ENCODE measurements at places on chromosomes 13 and 19. TPM values are rescaled to one million over a fixed set of nuclear protein-coding genes. Genes with fewer than 3 reads are reported as not detected.

DNA sequence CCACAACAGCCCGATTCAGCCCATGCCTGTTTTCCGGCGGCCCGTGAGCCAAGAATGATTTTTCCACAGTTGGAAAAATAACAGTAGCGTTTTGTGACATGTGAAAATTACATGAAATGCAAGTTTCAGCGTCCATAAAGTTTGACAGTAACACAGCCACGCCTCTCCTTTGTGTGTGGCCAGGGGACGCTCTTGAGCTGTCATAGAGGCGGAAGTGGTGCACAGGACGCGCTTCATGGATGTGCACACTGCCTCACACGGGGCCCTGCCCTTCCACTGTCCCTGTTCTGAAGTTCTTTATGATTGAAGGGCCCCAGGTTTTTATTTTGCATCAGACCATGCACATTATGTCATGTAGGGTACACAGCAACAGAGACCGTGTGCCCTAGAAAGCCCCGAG lies 12.4 kb upstream of the ELAVL1 start:
- no peak overlapping the region for H3K27ac ChIP-seq
- no peaks in the 10 kb centered on the region for H3K36me3 ChIP-seq
- H3K4me1 ChIP-seq = no peaks in the 10 kb centered on the region
- DNase-seq = peak; percentile 26

- no peak overlapping the region for H3K4me3 ChIP-seq
- no peaks in the 10 kb centered on the region for H3K27me3 ChIP-seq
- no peaks in the 10 kb centered on the region for H3K4me1 ChIP-seq
- H3K27ac ChIP-seq = no peak overlapping the region
- no peaks in the 10 kb centered on the region for H3K36me3 ChIP-seq
Observed at GRCh38 chr13:109233293-109233692, 553.1 kb downstream of the IRS2 start.

DNA sequence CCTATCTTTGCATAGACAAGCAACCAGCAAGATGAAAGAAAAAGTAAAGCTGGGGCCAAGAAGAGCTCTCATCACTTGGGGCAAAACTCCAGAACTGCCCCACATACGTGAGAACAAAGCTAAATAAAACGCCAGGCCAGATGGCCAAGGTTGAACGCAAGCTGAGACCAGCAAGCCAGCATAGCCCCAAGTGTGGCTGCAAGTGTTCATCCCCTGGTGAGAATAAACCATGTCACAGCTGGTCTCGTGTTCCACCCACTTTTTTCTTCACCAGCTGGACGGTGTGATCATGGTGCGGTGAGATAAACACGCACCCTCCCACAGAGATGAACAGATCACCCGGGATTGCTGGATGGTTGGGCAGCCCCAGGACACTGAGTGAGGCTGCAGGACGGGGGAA lies 109.6 kb upstream of the CACNA1A start:
- no peak for DNase-seq
- H3K4me3 ChIP-seq = no peak overlapping the region
- H3K36me3 ChIP-seq = no peaks in the 10 kb centered on the region
- H3K27me3 ChIP-seq = no peaks in the 10 kb centered on the region
- no peak overlapping the region for H3K27ac ChIP-seq

DNA sequence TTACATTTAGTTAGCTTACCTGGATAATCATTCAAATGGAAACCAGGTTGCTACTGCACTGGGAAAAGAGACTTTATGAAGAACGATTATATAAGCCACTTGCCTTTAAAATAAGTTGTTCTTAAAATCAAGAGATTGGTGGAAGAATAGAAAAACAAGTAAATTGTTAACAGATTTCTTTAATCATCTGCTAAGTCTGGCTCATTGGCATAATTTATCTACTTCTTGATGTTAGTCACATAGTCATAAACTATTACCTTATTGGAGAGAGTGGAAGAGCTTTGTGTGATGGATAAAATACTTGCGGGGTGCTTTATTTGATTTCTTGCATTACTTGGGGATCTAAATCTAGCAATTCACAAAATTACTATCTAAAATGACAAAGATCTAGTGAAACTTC lies 6.8 kb downstream of the LSM14A start:
- H3K4me1 ChIP-seq = peaks cover 95% of the 10 kb centered on the region
- H3K27me3 ChIP-seq = no peaks in the 10 kb centered on the region
- no peak for DNase-seq
- H3K4me3 ChIP-seq = no peak overlapping the region
- no peak overlapping the region for H3K27ac ChIP-seq

DNA sequence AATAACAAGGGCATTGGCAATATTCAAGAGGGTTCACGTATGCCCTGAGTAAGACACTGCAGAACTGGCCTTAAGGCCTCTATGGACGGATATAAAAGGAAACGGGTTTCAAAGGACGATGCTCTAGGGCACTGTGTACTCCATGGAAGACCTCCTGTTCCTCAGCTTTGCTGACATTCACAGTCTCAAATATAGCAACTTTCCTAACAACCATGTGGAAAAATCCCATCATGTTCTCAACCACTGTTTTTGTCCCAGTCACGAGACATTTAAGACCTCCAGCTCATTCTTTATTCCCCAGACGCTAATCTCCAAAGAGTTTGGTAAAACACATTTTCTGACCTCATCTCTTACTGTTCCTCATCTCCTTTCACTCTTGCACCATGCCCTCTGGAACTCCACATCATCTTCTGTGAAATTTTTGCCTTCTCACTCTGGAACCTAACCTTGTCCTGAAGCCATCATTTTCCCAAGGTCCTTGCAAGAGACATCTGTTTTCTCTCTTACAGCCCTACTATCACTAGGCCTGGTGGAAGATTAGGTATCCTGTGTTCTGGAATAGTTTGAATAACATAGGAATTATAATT lies 37.6 kb downstream of the SPRY2 start:
- DNase-seq = no peak
- H3K4me3 ChIP-seq = no peak overlapping the region
- H3K27me3 ChIP-seq = no peaks in the 10 kb centered on the region
- no peaks in the 10 kb centered on the region for H3K36me3 ChIP-seq
- H3K4me1 ChIP-seq = no peaks in the 10 kb centered on the region

DNA sequence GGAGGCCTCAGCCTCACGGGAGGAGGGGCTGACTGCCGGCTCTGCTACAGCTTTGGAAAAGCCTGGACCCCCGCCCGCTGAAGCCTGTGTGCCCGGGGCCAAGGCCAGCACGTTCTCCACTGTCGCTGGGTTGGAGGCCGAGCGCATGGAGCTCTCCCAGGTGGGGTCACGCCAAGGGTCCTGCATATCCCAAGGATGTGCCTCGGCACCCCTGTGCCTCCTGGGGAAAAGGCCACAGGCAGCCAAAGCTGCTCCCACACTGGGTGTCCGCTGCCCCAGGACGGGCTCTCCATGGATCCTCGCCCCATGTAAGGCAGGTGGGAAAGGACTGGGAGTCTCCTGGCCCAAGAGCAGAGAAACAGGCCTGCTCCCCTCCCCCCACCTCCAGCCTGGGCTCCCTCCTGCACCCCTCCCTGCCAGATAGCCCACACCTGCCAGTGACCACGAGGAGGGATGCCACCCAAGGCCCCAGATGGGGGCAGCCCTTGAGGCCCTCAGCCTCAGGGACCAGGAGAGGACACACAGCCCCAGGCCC lies 64.0 kb downstream of the MLLT1 start:
- H3K27ac ChIP-seq = no peak overlapping the region
- DNase-seq = no peak
- H3K4me3 ChIP-seq = no peak overlapping the region
- no peaks in the 10 kb centered on the region for H3K27me3 ChIP-seq
- no peaks in the 10 kb centered on the region for H3K36me3 ChIP-seq

DNA sequence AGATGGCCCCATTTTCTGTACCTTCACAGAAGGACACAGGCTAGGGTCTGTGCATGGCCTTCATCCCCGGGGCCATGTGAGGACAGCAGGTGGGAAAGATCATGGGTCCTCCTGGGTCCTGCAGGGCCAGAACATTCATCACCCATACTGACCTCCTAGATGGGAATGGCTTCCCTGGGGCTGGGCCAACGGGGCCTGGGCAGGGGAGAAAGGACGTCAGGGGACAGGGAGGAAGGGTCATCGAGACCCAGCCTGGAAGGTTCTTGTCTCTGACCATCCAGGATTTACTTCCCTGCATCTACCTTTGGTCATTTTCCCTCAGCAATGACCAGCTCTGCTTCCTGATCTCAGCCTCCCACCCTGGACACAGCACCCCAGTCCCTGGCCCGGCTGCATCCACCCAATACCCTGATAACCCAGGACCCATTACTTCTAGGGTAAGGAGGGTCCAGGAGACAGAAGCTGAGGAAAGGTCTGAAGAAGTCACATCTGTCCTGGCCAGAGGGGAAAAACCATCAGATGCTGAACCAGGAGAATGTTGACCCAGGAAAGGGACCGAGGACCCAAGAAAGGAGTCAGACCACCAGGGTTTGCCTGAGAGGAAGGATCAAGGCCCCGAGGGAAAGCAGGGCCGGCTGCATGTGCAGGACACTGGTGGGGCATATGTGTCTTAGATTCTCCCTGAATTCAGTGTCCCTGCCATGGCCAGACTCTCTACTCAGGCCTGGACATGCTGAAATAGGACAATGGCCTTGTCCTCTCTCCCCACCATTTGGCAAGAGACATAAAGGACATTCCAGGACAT lies 7.0 kb upstream of the CEACAM7 start:
- H3K4me1 ChIP-seq = no peaks in the 10 kb centered on the region
- no peak overlapping the region for H3K27ac ChIP-seq
- no peaks in the 10 kb centered on the region for H3K36me3 ChIP-seq
- no peak for DNase-seq

- no peaks in the 10 kb centered on the region for H3K4me1 ChIP-seq
- no peak overlapping the region for H3K27ac ChIP-seq
- no peak overlapping the region for H3K4me3 ChIP-seq
- no peaks in the 10 kb centered on the region for H3K36me3 ChIP-seq
Observed at GRCh38 chr13:99154064-99154463, 46.6 kb upstream of the UBAC2 start.

- H3K36me3 ChIP-seq = no peaks in the 10 kb centered on the region
- DNase-seq = no peak
- no peak overlapping the region for H3K4me3 ChIP-seq
- H3K27ac ChIP-seq = no peak overlapping the region
- peaks cover 19% of the 10 kb centered on the region for H3K4me1 ChIP-seq
Observed at GRCh38 chr13:74006666-74007065, 127.5 kb downstream of the KLF12 start.

DNA sequence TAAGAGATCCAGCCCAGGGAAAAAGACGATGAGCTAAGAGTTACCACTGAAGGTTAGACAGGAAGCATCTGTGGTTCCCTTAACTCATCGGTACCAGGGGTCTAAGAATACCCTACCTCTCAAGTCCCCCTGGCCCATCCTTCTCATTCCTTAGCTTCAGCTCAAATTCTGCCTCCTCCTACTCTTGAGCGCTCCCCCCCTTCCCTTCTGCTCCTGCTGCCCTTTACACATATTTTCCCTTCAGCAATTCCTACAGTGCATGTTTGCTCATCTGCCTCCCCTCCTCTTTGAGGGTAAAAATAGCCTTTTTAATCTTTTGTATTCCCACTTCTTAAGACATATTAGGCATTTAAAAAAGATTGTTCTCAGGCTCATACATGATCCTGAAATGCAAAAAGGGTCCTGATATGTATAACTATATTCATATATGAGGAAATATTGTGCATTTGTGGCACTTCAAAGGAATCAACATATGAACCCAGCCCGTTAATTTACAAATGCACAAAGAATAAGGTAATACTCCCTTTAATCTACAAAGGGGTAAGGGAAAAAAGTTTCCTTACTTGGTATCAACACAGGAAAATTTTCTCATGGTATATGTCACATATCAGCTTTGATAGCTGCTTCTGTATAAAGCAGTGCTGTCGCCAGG lies 33.1 kb downstream of the LNX2 start:
- H3K4me1 ChIP-seq = peaks cover 7% of the 10 kb centered on the region
- no peaks in the 10 kb centered on the region for H3K27me3 ChIP-seq

CLEC17A gene
- total RNA-seq = 0.72 TPM

DNA sequence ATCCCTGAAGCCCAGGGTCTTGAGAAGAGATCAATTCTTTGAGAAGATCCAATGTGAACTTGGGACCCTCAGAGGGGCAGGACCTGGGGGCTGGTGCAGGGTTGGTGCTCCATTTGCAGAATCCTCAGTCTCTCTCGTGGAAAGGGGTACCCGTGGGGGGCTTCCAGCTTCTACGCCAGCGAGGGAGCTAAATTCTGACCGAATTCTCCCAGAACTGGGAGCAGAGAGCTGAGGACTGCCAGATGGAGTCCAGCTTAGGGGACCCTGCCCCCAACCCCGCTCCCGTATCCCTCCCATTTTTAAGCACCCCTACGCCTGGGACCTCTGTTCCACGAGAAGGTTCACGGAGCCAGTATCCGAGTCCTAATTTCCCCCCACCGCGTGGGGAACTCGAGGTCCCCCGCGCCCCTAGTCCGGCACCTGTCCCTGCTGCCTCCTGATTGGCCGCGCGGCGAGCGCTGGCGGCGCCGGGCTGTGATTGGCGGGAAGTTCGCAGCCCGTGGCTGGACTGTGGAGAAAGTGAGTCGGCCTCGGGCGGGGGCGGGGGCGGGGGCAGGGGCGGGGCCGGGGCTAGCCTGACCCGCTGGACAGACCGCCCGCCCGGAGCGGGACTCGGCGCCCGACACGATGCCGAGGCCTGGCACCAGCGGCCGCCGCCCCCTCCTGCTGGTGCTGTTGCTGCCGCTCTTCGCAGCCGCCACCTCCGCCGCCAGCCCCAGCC lies 4.4 kb upstream of the LTBP4 start:
- peaks cover 40% of the 10 kb centered on the region for H3K27me3 ChIP-seq
- no peak for DNase-seq
- H3K27ac ChIP-seq = peak overlapping the region; percentile 51
- H3K4me1 ChIP-seq = peaks cover 42% of the 10 kb centered on the region
- no peaks in the 10 kb centered on the region for H3K36me3 ChIP-seq

DNA sequence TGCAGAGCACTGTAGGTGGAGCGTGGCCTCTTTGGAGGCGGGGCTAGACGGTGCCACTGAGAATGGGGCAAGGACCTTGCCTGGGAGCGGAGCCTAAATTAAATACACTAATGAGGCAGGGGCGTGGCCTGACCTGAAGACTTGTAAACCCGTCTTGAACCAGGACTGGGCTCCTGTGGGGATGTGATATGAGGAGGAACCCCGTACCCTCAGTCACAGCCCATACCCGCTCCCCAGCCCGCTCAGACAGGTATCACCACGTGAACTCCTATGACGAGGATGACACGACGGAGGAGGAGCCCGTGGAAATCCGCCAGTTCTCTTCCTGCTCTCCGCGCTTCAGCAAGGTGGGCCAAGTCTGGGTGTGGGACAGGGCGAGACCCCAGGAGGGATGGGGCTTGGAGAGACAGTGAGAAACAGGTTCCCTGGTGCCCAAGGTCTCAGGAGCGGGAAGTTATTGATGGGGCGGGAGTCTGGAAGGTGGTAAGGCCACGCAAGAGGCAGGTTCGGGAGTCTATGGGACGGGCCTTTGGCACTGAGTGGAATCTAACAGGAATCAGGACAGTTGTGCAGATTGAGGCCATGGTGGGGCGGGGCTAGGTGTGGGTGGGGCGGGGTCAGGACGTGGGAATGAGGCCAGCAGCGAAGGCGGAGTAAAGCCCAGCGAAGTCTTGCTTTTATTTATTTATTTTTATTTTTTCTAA lies 14.7 kb downstream of the DNASE2 start:
- no peaks in the 10 kb centered on the region for H3K27me3 ChIP-seq
- no peaks in the 10 kb centered on the region for H3K36me3 ChIP-seq
- DNase-seq = no peak
- H3K4me1 ChIP-seq = peaks cover 8% of the 10 kb centered on the region

VSTM2B gene
- not detected for total RNA-seq
